ENCODE measurements at places on chromosomes 5 and 9.

DNA sequence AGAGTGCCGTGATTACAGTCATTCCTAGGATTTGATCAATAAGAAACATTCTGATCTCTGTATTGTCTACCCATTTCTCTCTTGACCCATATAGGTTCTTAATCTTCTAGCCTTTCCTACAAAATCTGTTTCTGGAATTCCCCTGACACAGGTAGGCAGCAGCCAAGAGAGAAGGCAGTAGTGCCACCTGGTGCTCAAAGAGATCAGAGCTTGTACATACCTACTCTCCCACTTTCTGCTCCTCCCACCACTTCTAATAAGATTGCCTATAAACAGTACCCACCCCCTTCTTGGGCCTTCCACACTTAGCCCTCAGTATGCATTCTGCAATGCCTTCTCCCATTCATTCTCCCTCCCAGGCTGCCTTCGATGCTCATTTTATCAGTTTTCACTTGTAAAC is 117.4 kb upstream of the RORB start:
- no peak for DNase-seq

DNA sequence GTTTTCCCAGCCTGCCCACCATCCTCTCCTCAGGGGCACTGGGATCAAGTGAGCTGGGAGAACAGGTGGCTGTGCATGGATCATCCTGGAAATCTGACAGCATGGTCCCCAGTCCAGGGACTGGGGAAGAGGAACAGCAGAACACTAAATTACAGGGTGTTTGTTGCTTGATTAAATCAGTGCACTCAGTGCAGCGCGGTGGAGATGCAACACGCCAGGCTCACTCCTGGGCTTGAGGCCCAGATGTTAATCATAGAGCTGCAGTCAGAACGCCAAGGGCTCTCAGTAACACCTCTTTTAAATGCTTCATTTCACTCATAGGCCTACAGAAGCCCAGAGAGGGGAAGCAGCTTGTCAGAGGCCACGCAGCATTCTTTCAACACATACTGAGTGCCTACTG is 14.2 kb upstream of the LARP1 start:
- no peak for DNase-seq

GRCh38 chr5:40547557-40547956 is 132.2 kb upstream of the PTGER4 start:
- no peak for DNase-seq

- peak; percentile 64 for DNase-seq
These were observed 133.0 kb downstream of the C9orf50 start for GRCh38 chr9:129487658-129488483.

GRCh38 chr9:85715587-85715986 is 26.2 kb downstream of the AGTPBP1 start:
- no peak for DNase-seq

GRCh38 chr5:332843-333242 is 11.3 kb downstream of the AHRR start:
- no peak for DNase-seq

- DNase-seq, result no peak
These were observed 219.9 kb downstream of the MLLT3 start for GRCh38 chr9:20402273-20402875.

- DNase-seq, result no peak
These were observed 44.5 kb upstream of the STK32A start for GRCh38 chr5:147190331-147190730.

Data from stimulated activated CD4-positive, alpha-beta T cell treated with anti-CD3 and anti-CD28 coated beads, TNF-alpha, amount 100 ng/mL, for 24 hours (primary cell).